ENCODE measurements at places on chromosomes 7 and 10.

GRCh38 chr7:71131256-71132126, 453 bp upstream of the GALNT17 start:
- DNase-seq = peak; percentile 86

DNA sequence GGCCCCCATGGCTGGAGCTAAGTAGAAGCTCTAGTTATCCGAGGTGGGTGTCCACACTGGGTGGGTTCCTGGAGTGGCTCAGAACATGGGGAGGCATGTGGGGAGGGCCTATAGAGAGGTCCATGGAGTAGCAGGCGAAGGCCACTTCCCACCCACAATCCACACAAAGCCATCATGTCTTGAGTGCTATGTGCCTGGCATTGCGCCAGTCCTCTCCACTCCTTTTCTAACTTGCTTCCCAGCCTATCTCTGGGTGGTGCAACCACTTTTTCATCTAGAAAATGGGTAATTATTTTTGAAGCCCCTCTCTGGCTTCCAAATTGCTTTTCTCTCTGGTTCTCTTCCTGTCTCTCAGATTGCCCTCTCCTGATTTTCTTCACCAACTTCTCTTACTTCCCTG, 263.6 kb downstream of the PHTF2 start:
- no peak for DNase-seq

GRCh38 chr10:3720228-3721019, 64.6 kb downstream of the KLF6 start:
- no peak for DNase-seq

- DNase-seq = no peak
These were observed 118.1 kb downstream of the GLRX3 start for GRCh38 chr10:130254243-130254642.

- no peak for DNase-seq
These were observed 385.8 kb upstream of the KLF6 start for GRCh38 chr10:4170633-4171314.

- no peak for DNase-seq
These were observed 107.1 kb upstream of the TMEM106B start for GRCh38 chr7:12103948-12104347.

DNA sequence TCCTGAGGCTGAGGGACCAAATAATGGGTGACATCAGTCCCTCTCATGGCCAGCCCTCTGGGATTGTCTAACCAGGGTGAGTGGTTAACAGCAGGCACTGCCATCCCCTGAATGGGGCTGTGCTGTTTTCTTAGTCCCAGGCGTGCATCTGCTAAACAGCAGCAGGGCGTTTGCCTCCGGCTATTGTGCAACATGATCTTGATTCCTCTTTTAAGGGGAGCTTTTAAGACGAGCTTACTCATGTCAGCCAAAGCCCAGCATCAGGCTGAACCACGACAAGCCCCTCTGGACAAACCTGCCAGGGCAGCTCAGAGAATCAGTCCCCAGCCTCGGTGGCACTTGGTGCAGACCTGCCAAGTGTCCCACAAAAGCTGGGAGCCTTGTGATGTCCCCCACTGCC, 16.2 kb upstream of the IGFBP3 start:
- DNase-seq = no peak
